ENCODE measurements at places on chromosomes 16 and 17.

- DNase-seq = no peak
Measured at GRCh38 chr17:21129023-21129681, 2.4 kb downstream of the DHRS7B start.

DNA sequence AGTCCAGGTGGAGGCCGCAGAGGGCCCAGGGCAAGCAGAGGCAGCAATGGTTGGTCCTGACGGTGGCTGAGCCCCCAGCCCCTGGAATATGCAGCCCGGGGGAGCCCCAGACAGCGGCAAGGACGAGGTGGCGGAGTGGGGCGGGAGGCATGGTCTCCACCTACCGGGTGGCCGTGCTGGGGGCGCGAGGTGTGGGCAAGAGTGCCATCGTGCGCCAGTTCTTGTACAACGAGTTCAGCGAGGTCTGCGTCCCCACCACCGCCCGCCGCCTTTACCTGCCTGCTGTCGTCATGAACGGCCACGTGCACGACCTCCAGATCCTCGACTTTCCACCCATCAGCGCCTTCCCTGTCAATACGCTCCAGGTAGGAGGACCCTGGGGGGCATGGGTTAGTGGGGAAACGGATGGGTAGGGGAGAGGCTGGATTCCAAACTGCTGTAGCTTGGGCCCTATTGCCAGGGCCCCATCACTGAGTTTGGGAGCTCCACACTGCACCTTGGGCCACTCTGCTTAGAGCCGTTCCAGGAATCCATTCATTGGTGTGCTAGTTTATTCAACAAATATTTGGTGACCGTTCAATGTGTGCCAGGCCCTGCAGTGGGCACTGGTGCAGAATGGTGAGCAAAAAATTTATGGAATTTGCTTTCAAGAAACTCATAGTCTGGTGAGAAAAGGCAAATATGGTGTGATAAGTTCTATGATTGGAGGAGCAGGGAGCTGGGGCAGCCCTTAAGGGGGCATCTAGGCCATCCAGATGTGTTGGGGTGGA, 3.8 kb downstream of the RASL10B start:
- no peak for DNase-seq

GRCh38 chr17:3761036-3761917, 37.6 kb downstream of the HASPIN start:
- no peak for DNase-seq

DNA sequence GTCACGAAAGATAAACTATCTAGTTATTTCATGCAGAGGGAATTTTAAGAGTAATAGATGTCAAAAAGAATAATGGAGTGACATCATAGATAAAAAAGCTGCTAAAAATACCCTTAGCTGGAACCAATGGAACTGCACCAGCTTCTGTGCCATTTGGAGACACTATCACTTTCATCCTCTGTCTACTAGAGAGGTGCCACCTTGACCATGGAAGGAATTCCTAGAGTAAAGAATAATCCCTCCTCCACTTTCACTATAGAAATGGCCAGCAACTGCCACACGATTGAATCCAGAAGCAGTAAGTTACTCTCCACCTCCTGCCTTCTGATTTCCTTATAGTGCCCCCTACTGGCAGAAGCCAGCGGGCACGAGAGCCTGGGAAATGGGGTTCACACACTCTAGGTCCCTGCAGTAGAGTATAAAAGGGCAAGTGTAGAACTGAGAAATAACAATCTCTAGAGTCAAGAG, 2.8 kb upstream of the ALDH3A2 start:
- DNase-seq = peak; percentile 82

DNA sequence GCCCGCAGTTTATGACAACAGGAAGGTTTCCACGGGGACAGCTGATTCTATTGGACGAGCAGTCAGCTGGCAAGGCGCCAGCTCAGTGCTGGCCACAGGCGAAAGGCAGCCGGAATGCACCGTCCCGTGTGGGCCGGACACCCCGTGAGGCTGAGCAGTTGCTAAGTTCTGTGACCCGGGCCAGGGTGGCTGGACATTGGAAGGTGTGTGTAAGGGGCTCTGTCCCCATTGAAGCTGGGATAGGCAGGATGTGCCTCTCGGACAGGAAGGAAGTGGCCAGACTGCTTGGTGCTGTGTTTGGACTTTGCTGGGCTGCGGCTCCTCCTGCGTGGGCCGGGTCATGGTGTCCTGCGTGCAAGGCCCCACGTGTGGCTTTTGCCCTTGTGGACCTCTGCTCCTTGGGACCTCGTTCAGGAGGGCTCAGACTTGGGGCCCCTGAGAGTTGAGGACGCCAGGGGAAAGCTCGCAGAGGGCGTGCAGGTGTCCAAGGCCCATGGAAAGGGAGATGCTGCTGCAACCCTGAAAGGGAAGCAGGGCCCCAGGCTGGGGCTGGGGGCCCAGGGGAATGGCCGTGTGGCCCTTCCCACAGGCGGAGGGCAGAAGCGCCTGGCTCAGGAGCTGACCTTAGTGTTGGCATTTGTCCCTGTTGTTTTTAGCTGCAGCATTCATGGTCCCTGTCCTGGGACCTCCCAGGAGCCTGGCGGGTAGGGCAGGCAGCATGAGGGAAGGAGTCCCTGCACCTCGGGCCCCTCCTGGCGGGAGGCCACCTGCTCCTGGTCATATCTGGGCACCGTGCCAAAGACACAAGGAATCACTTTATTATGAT, 10.0 kb downstream of the BAIAP2 start:
- peak; percentile 85 for DNase-seq

DNA sequence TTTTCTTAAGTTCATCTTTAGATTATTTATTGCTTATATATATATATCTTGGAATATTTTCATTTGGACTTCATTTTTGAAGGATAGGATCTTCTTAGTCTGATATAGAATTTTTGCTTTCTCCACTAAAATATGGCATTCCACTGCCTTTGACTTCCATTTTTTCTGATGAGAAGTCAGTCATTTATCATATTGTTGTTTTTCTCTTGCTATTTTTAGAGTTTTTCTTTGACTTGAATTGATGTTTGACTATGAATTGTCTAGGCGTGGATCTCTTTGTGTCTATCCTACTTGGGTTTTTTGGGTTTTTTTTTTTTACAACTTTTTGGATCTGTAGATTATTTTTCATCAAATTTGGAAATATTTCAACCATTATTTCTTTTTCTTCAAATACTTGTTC, 67.7 kb downstream of the NLK start:
- no peak for DNase-seq

DNA sequence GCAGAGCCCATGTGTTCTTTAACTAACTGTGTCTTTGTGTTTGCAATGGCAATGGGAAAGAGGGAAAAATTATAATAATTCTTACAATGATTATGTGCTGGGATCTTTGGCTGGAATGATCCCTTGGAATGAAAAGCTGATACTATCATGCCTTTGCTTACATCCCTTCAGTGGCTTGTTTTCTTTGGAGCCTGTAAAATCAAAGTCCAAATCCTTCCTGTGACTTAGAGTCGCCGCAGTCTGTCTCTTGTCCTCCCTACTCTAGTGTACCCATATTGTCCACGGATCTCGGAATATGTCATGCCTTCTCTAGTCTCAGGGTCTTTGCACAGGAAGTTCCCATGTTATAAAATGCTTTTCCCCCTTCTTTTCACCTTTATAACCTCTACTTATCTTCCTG, 111.7 kb upstream of the MAF start:
- DNase-seq = no peak

- DNase-seq = no peak
Measured at GRCh38 chr17:64531955-64532371, 25.2 kb downstream of the CEP95 start.

GRCh38 chr16:8346294-8346693, 244.0 kb downstream of the TMEM114 start:
- no peak for DNase-seq

GRCh38 chr16:15033309-15033707, 22.6 kb downstream of the NTAN1 start:
- peak; percentile 93 for DNase-seq

- no peak for DNase-seq
Measured at GRCh38 chr17:43219746-43220380, 8.2 kb downstream of the TMEM106A start.

DNA sequence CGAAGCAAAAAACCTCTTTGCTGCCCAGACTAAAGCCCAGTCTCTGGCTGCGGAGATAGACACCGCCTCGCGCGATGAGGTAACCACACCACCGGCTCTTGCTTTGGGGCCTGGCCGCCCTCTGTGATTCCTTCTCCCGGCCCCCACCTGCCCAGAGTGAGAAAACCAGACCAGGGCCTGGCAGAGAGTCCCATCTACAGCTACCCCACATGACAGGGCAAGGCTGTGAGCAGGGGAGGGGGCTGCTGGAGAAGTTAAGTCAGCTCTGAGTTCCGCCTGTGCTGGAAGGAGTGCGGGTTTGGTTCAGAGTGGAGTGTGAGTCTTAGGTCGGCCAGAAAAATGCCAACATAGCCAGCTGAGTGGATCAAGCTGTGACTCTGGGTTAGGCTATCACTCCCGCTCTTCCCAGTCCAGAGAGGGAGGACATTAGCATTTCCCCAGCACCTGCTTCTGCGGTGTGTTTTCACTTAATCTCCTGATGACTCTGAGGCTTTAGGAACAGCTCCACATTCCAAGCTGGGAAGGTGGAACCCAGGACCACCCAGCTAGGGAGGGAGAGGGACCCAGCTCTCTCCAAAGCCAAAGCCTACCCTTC, 139.0 kb downstream of the RAB11FIP4 start:
- no peak for DNase-seq

- peak; percentile 84 for DNase-seq
Measured at GRCh38 chr17:45294506-45294905, 22.3 kb downstream of the MAP3K14 start.

- DNase-seq = no peak
Measured at GRCh38 chr16:57204675-57205074, 18.5 kb downstream of the RSPRY1 start.

DNA sequence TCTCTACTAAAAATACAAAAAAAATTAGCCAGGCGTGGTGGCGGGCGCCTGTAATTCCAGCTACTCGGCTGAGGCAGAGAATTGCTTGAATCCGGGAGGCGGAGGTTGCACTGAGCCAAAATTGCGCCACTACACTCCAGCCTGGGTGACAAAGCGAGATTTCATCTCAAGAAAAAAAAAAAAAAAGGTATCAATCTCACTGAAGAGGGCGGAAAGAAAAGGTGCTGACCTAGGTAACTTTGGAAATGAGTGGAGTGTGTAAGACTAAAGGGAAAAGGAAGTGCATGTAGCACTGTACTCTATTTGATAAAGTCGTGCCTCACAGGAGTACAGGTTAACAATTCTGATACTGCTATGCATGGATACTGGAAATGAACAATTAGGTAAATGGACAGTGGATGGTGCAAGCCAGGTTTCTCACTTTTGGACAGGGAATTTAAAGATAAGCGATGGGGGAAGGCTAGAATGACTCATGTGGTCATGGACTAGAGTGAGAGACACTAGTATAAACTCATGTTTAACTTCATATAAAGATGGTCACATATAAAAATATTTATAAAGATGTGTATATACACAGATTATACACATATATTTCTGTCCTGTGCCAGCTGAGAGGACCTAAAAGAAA, 142.9 kb downstream of the CDK5R1 start:
- no peak for DNase-seq

DNA sequence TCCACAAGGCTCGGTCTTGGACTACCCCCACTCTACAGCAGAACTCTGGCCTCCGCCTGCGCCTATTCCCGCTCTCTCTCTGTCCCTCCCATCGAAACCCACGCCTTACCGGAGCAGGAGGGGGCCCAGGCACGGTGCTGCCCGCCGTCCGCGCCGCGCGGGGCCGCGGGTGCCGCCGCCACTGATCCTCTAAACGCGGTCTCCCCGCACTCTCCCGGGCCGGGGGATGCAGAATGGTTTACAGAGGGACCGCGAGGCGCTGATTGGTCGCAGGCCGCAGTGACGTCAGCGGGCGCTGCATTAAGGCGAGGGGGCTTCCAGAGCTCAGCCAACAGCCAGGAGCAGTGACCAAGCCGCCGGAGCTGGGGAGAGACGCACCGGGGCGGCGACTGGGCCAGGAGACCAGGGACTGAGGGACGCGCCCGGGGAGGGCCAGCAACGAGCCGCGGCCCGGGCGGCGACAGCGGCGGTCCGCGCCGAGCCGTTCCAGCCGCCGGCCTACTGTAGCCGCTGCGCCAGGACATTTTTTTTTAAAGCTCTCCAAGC, 747 bp upstream of the LHX1 start:
- no peak for DNase-seq

DNA sequence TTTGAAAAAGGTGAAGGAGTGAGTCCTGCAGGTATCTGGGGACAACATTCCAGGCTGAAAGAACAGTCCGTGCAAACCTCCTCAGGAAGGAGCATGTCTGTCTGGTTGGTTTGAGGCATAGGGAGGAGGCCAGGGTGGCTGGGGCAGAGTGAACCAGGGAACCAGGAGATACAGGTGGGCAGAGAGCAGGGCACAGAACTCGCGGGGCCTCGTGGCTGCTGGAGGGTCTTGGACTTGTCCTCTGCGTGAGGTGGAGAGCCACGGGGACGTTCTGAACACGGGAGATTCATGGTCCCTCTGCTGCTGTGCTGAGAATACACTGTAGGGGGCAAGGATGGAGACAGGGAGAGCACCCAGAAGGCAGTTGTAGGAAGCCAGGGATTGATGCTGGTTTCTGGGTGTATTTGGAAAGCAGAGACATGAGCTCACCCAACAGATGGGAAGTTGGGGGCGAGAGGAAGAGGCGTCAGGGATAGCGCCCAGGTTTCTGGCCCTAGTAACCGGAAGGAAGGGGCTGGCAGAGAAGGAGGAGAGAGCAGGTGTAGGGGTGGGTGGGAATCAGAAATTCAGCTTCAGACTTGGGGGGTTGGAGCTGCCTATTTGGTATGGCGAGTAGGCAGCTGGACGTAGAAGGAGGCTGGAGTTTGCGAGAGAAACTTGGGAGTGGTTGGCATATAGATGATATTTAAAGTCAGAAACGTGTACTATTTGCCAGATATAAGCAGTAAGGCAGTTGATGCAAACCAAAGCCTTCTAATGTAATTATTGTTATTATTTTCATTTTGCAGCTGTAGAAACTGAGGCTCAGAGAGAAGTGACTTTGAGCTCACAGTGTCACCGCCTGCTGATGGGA, at the start of gene CCL17:
Gene CCL17, plus strand, starts transcription at position 803 of the 853 bp plus-strand sequence. CDS start 9,166 bp downstream, outside the sequence.
- no peak for DNase-seq

- DNase-seq = no peak
Measured at GRCh38 chr17:44558710-44559633, 1.7 kb downstream of the FZD2 start.

GRCh38 chr17:35521150-35521549, 16.3 kb downstream of the SLFN12L start:
- no peak for DNase-seq

- no peak for DNase-seq
Measured at GRCh38 chr17:1144162-1144561, 35.6 kb downstream of the ABR start.

GRCh38 chr17:57550016-57550415, 195.1 kb downstream of the CCDC182 start:
- no peak for DNase-seq

DNA sequence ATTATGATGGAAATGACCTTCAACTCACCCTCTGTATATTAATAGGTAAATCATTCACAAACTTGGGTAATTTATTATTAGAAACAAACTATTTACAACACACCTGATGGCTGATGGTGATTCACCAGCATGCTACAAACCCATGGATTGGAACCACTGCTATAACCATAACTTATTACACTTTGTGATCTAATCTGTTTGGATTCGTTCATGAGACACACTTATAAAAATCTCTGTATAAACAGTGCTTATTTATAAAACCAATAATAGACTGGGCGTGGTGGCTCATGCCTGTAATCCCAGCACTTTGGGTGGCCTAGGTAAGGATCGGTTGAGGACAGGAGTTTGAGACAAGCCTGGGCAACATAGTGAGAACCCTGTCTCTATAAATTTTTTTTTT, 16.0 kb downstream of the SMIM36 start:
- no peak for DNase-seq

Measured in left lobe of liver (tissue), 2 donors.